ENCODE measurements at places on chromosomes 5 and 9.

- DNase-seq, result no peak
Measured at GRCh38 chr5:147084702-147085101, 150.1 kb upstream of the STK32A start.

- no peak for DNase-seq
Measured at GRCh38 chr9:18058564-18059442, 415.1 kb upstream of the ADAMTSL1 start.

GRCh38 chr9:122138560-122139268 lies 20.9 kb downstream of the NDUFA8 start:
- no peak for DNase-seq

- DNase-seq, result no peak
Measured at GRCh38 chr9:116168231-116168630, 14.6 kb downstream of the PAPPA start.

DNA sequence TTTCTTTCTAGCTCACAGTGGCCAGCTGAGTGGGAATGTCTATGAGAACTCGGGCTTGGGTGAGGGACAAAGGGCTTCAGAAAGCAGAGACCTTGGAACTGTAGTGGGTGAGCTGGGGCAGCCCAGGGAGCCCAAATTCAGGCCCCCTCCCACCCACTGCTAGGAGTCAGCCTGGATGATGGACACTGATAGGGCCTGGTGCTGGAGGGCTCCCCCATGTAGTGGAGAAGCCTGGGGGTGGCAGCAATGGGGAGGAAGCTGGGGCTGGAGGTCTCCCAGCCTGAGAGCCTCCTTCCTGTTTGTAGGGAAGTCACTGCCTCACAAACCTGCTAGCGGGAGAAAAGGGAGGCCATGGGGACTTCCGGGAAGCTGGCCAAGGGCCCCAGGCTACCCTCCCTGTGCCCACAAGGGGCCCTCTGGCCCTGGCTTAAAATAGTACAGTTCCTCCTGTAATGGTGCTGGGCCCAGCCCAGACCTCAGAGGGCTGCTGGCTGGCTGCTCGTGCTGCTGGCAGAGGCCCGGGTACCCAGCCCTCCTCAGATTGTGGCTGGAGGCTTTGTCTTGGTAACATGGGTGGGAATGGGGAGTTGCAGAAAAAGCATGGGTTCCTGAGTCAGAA lies 6.3 kb upstream of the NR5A1 start:
- no peak for DNase-seq

DNA sequence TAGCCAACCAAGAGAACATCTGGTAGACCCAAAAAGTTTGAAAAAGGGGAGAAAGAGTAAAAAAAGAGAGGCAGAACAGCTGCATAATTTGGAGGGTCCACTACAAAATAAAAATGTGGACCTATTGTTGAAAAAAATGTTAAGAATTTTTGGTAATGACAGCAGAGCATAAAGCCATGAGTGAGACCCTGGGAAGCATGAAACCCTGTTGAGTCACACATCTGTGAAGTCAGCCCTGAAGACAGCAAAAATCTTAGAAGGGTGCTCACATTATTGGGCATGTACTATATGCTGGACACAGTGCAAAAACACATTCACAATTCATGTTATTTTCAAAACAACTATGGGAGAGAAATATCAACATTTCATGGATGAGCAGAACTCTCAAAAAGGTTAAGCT lies 56.4 kb upstream of the LIFR start:
- DNase-seq, result no peak

GRCh38 chr5:127003798-127004495 lies 26.4 kb downstream of the MARCHF3 start:
- DNase-seq, result no peak

- DNase-seq, result no peak
Measured at GRCh38 chr9:97994703-97995102, 11.6 kb downstream of the ANP32B start.

DNA sequence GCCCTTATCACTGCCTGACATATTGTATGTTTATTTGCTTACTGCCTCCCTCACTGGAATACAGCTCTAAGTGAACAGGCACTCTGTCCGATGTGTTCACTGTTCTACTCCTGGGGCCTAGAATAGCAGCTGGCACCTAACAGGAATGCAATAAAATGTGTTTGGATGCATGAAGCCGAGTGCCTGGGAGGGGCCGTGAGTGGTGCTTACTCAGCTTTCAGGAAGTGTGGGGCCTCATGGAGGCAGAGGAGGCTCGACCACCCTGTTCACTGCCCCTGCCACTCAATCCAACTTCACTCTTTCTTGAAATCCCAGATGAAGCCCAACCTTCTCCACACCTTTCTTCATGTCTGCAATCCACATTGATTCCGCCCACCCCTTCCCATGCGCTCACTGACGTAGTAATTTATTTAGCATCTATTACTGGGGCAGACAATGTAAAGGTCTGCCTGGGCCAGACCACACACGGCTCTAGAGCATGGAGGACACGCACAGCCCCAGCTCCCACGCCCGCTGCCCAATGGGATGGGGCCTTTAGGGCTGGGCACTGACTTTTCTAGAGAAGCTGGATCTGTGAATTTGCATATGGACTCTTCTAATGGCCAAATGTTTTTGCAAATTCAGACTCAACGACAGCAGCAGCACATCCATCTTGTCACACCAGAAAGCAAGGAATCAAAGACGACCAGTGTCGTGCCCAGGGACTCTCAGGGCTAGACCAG lies 21.3 kb downstream of the TBC1D9B start:
- no peak for DNase-seq

GRCh38 chr5:64347309-64347708 lies 158.5 kb upstream of the RGS7BP start:
- DNase-seq, result no peak

DNA sequence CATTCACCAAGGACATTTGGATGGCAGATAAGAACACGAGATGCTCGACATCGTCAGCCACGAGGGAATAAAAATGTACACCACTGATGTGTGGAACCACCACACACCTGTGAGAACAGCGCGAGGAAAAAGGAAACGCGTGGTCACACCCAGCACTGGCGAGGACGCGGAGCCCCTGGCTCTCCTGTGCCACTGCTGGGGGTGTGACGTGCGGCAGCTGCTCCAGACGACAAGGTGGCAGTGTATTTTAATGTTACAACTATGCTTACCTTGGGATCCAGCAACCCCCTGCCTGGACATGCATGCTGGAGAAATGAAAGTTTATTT lies 13.6 kb upstream of the CEP72 start:
- DNase-seq, result no peak

GRCh38 chr5:174056064-174056847 lies 10.8 kb downstream of the NSG2 start:
- no peak for DNase-seq

DNA sequence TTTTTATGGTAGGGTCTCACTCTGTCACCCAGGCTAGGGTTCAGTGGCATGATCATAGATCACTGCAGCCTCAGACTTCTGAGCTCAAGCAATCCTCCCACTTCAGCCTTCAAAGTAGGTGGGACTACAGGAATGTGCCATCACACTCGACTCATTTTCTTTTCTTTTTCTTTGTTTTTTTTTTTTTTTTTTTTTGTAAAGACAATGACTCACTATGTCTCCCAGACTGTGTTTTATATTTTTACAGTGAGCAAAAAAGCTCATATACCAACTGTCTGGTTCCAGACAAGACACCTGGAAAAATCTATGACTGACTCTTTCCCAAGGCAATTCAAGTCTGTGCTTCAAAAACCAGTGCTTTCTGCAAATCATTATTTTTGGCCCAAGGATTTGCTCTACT lies 10.8 kb upstream of the FOXD1 start:
- DNase-seq, result no peak

- no peak for DNase-seq
Measured at GRCh38 chr5:110681109-110681508, 45.4 kb downstream of the TMEM232 start.

GRCh38 chr9:90499761-90500160 lies 142.9 kb downstream of the DIRAS2 start:
- DNase-seq, result no peak

DNA sequence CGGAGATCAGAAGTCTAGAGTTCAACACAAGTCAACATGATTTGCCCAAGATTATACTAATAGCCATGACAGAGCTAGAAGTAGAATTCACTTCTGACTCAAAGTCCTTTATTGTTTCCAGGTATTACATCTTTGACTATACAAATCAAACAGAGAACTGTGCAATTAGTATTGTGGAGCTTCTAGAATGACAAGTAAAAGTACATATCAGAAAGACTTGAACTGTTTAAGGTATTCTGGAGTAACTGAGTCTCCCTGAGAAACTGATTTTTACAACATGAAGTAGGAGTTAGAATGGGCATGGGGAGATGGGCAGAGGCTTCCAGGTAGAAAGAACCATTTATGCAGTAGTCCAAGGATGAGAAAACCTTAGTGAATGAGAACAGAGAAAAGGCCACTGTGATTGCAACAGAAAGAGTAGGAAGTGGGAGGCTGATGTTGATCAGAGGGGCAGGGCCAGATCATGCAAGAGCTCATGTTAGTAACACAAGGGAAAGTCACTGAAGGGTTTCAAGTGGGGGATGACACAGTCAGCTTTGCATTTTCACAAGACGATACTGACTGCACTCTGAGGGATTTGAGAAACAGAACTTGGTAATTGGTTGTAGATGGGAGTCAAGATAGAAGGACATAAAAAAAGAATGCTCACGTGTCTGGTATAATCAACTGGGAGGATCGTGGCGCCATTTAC lies 280.7 kb downstream of the RFX3 start:
- no peak for DNase-seq

- no peak for DNase-seq
Measured at GRCh38 chr9:17402309-17402708, 176.6 kb upstream of the SH3GL2 start.

- DNase-seq, result no peak
Measured at GRCh38 chr9:91297306-91297705, 64.4 kb downstream of the AUH start.

DNA sequence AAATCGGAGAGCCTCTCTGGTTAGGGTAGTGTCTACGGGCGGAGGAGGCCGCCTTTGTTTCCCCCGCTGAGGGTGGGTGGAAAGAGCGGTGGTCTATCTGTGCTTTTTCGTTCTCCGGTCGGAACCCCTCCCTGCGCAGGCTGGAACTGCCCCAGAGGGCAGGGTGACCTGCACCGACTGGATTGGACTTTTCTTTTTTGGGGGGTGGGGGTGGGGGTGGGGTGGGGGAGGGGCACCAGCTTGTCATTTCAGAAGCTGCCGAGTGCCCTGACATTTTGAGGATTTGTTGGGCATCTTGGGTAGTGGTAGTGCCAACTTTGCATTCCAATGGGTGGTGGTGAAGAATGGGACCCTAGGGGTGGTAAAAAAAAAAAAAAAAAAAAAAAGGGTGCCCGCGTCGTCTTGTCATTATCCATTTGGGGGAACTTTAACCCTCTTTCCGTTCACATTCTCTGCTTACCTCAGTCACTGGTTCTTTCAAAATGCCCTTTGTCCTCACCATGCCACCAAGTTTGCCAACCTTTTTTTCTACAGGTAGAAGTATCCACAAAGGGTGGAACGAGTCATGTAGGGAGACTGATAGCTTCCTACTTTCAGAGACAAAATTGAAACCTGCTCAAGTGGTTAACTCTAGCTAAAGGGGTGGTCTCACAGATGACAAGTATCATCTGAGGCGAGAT lies 1.3 kb downstream of the UBE2R2 start:
- peak; percentile 33 for DNase-seq

DNA sequence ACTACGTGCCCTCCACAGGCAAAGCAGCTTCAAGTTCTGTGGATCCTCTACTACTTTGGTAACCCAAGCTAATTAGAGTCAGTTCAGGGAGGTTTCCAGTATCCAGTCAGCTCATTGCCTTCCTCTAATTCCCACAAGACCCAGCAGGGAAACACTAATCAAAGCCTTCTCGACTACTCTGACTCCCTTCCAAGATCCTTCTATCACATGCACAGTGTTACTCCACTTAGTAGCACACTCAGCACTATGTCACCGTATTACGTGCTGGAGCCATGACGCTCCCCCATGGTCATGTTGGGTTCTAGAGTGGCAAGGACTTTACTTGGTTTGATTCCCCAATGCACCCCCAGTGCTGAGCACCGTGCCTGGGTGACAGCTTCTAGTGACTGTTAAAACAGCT lies 53.0 kb downstream of the DCP2 start:
- DNase-seq, result no peak

GRCh38 chr5:42881416-42882117 lies 69.9 kb upstream of the SELENOP start:
- no peak for DNase-seq

GRCh38 chr5:112467485-112467884 lies 48.4 kb upstream of the EPB41L4A start:
- DNase-seq, result no peak

DNA sequence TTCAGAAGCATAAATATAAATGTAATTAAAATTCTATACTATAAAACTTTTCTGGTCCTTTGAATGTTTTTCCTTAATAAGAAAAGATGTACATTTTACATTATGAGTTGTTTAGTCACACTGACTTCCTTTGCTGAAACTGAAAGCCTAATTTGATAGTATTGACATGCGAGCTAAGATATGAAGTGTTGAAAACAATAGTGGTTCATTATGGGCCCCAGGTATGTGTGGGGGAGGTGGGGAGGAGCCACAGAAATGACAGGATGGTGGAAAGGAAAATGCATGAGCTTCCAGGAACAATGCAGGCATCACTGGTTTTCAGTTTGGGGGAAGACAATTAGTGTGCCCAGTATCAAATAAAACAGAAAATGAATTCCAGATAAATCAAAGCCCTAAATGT lies 35.4 kb upstream of the RLN1 start:
- DNase-seq, result no peak

GRCh38 chr5:176837707-176838115 lies 27.4 kb downstream of the UNC5A start:
- peak; percentile 44 for DNase-seq

DNA sequence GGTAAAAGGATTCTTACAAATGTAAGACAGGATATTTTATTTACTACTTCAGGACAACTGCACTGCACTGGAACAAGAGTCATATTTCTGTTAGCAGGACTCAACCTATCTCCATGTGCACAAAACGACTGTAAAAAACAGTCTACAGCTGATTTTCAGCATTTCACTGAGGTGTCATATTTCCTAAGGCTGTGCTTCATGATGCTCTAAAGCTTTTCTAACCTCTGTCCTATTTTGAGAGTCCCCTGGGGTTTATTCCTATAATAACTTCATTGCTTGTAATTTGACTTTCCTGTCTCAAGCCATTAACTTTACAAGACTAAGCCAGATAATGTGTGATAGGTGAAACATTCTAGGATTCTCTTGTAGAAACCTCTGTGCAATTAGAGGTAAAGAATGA lies 472.3 kb downstream of the HINT1 start:
- no peak for DNase-seq

DNA sequence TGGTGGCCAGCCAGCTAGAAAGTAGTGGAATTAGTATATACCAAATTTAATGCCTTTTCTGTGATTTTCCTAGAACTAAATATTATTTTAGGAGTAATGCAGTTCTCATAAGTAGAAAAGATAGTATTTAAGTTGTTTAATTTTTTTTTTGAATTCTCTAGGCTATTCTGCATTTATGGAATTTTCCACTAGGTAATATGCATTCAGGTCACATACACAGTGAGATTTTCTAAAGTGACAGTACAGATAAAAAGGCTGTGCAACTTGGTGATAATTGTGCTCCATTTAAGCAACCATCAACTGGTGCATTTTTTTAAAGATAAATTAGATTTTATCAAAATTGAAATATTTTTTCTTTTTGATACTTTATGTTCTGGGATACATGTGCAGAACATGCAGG lies 111.5 kb downstream of the SCAMP1 start:
- DNase-seq, result no peak
